ENCODE measurements at places on chromosomes 12 and 14.

DNA sequence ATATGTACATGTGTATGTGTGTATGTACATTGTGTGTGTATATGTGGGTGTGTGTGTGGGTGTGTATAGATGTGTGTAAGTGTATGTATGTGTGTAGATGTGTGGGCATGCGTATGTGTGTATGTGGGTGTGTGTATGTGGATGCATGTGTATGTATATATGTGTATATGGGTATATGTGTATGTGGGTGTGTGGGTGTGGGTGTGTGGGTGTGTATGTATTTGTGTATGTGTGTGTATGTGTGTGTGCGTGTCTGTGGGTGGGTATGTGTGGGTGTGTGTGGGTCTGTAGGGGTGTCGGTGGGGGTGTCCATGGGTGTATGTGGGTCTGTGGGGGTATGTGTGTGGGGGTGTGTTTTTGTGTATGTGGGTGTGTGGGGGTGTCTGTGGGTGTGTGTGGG, 101.6 kb downstream of the PIWIL1 start:
- DNase-seq = no peak

DNA sequence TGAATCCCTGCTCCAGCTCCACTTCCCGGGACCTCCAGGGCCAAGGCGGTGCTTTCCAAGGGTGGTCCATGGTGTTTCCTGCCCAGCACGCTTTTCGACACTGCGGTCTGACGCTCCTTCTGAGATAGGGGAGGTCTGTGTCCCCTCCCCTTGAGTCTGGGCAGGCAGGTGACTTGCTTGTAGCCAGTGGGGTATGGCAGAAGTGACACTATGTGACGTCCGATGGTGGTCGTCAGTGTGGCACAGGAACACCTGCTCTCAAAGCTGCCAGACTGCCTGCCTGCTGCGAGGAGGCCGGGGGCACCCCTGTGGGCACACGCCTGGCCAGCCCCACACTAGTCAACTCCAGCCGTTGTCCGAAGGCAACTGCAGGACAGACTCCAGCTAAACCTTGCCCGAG, 16.0 kb upstream of the TRAF3 start:
- no peak for DNase-seq

GRCh38 chr12:126389961-126390360, 1324.7 kb downstream of the AACS start:
- DNase-seq = no peak

- DNase-seq = no peak
Measured at GRCh38 chr12:20620261-20620660, 74.9 kb upstream of the SLCO1C1 start.

DNA sequence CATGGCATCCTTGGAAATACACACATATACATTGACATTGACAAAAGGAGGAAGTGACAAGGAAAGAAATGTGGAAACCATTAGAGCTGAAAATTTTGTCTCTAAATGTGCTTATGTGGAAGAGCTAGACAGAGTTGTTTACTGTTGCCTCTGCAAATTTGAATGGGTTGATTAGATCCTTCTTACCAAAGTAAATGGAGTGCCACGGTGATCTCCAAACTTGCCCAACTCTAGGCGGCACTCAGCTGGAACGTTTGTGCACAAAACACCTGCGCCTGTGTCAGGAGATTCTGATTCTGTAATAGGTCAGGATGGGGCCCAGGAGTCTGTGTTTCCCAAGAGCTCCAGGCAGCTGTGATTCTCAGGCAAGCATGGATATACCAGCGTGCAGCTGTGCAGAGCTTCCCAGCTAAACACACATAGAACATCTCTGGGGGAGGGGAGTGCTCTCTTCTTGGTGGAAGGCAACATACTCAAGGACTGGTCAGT, 77.8 kb upstream of the BDKRB2 start:
- no peak for DNase-seq

DNA sequence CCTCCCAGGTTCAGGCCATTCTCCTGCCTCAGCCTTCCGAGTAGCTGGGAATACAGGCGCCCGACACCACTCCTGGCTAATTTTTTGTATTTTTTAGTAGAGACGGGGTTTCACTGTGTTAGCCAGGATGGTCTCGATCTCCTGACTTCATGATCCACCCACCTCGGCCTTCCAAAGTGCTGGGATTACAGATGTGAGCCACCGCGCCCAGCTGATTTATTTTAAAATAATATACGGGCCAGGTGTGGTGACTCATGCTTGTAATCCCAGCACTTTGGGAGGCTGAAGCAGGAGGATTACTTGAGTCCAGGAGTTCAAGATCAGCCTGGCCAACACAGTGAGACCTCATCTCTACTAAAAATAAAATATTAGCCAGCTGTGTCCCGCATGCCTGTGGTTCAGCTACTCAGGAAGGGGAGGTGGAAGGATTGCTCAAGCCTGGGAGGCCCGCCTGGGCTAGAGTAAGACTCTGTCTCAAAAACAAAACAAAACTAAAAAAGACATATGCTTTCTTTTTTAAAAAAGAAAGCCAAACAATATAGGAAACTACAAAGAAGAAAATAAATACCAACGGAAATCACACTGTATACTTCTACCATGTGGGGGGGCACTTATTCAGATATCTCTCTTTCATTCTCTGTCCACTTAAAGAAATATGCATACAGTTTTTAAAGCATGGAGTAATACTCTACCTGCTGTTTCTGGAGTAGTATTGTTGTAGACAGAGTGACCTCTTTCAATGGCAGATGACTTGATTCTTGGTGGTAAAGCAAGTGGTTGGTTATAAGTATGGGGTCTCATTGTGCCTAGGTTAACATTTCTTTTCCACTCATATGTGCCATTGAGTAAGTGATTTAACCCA, 930 bp upstream of the MIA2 start:
- DNase-seq = no peak

- no peak for DNase-seq
Measured at GRCh38 chr12:95741635-95742034, 48.9 kb downstream of the NTN4 start.

DNA sequence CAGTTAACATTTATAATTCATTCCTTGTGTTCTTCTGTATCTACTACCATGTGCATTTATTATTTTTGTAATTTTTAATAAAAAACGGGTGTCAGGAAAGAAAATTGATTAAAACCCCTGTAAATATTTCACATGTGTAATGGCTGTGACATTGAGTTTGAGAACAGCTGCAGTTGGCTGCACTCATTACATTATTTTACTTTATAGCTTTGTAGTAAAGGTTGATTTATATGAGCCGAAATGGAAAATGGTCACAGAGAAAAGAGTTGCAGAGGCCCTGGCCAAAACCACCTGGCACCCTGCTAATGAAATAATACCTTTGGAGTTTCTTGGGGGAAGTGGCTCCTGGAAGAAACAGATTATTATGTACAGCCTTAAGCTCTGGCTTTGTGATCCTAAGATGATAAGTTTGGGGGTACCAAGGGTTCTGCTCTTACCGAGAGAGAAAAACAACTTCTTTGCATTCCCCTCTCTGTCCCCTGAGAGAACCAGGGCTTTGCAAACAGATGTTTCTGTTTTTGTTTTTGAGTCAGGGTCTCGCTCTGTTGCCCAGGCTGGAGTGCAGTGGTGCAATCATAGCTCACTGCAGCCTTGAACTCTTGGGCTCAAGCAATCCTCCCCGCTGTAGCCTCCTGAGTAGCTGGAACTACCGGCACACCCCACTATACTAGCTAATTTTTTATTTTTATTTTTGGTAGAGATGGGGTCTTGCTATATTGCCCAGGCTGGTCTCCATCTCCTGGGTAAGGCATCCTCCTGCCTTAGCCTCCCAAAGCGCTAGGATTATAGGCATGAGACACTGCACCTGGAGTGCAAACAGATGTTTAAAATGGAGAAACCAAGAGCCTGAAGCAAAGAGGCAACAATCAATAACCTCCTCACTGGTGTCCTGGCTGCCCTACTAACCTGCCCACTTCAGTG, 9.7 kb upstream of the DYNLL1 start:
- no peak for DNase-seq

- DNase-seq = peak; percentile 85
Measured at GRCh38 chr12:27710592-27711316, at the start of gene MRPS35. TSS of gene MRPS35 (plus strand) at chr12:27710832. CDS start at chr12:27710844, 12 bp downstream.

GRCh38 chr12:59708484-59708883, 112.7 kb downstream of the SLC16A7 start:
- no peak for DNase-seq

GRCh38 chr14:99538275-99538674, 57.1 kb downstream of the CCNK start:
- no peak for DNase-seq

DNA sequence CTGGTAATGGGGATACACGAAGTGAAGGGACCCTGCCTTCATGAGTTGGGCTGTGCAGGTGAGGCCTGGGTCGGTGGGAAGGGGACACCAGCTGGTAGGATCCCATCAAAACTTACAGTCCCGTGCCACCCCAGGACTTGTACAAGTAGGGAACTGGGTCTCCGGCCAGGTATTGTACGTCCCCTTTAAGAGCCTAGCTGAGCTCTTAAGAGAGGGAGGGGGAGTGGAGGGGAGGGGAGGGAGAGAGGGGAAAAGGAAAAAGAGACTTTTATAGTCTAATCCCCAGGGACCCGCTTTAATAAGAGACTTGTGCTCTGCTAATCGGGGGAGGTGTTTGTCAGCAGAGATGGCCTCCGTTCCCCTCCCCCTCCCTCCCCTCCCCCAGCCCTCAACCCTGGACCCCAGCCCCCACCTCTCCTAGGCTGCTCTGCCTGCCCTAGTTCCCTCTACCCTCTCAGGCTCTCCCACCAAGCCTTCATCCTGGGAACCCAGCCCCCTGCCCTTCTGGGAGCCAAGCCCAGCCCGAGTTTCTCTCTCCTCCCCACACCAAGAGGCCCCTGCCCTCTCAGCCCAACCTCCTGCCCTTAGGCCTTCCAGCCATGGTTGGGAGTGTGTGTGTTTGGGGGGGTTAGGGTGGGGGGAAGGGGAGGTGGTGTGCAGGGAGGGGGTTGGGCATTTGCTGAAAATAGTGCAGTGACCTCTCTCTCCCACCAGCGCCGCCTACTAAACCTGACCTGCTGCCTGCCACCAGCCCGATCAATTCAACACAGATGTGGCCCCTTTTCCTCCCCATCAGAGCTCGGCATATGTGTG, 2.6 kb downstream of the GDF11 start:
- DNase-seq = no peak

GRCh38 chr14:68654471-68654941, 138.4 kb downstream of the ZFP36L1 start:
- DNase-seq = no peak

DNA sequence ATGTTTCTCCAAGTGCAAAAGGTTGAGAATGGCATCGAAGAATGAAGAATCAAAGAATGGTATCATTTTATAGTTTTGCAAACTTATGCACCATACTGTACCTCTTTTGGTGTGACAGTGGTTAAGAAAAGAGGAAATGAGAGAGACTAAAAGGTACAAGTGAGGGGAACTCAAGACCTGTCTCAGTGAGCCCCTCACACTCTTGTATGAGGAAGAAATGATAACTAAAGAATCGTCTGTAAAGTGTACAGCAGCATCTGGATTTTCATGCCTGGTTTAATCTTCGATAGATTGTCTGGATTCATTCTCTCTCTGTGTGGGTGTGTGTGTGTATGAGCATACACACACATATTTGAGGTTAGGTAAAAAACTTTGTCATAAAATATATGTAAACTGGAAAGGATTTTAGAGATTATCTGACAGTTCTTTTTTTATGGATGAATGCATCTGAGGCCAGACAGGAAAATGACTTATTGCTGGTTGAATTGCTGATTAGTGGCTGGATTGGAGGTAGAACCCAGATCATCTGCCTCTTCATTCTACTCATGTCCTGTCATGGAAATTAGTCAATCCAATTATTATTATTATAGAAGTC, 16.0 kb upstream of the SLC38A2 start:
- no peak for DNase-seq

DNA sequence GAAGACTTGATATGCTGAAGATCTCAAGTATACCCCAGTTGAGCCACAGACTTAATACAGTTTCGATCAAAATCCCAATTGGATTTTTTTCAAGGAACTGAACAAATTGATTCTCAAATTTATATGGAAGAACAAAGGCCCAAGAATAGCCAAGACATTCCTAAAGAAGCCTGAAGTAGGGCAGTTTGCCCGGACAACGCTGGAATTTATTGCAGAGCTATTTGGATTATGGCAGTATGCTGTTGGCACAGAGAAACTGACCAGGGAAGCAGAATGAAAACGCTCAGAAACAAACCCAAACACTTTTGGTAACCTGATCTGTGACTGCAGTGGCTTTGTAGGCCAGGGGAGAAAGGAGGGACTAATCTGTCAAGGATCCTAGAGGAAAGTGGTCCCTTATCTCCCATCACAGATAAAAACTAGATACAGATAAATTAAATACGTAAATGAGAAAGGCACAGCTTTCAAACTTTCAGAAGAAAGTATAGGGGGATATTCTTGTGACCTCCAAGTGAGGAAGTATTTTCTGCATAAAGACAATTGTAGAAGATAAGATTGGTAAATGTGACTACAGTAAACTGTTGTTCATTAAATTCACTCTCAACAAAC, 35.9 kb upstream of the GSC start:
- no peak for DNase-seq

GRCh38 chr14:38129705-38130104, 78.0 kb upstream of the SSTR1 start:
- DNase-seq = no peak

DNA sequence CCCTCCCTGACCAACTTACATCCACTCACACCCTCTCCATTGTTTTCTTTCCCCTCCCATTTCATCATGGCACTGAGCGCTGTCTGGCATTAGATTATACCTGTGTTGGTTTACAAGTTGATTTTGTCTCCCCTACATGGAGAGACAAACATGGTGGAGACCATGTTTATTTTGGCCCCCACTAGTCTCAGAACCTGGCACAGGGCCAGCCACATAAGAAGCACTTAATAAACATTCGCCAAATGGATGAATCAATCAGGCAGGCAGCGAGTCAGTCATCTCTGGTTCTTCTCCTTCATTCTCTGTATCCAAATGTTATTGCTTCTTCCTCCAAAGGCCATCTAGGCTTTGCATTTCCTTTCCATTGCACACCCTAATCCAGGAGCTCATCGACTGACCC, 177.4 kb downstream of the DPF3 start:
- DNase-seq = no peak

GRCh38 chr14:73058922-73059673, 764 bp downstream of the RBM25 start:
- DNase-seq = no peak

DNA sequence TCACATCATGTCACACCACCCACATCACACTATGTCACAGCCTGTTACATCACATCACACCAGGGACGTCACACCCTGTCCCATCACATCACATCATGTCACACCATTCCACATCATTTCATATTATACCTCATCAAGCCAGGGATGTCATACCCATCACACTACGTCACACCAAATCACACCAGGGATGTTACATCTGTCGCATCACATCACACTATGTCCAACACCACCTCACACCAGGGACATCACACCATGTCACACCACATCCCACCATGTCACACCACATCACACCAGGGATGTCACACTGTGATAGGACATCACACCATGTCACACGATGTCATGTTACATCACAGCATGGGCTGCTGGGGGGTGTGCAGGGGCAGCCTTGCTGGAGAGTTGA, 110.6 kb downstream of the TMEM121 start:
- no peak for DNase-seq

Data from activated CD4-positive, alpha-beta T cell treated with anti-CD3 and anti-CD28 coated beads for 1 hour (primary cell).